Neural crest cell (in vitro differentiated cells): ENCODE measurements at places on chromosomes 2 and 18. TPM values are rescaled to one million over a fixed set of nuclear protein-coding genes. Genes with fewer than 3 reads are reported as not detected.

Gene GULP1
- total RNA-seq: 39.1 and 43.8 TPM in 2 replicates

Gene CACNB4
- total RNA-seq: 6.0 and 6.9 TPM in 2 replicates

Gene FKBP7
- 25.2 and 28.3 TPM in 2 replicates for total RNA-seq

- DNase-seq: no peak
- H3K36me3 ChIP-seq: no peaks in the 10 kb centered on the region
- no peak overlapping the region for H3K4me3 ChIP-seq
Observed at GRCh38 chr2:110140401-110140800, 24.8 kb upstream of the MALL start.

GRCh38 chr18:23136326-23137096 is 1.2 kb downstream of the CABLES1 start:
- DNase-seq: no peak
- H3K4me1 ChIP-seq: peaks cover 19% of the 10 kb centered on the region
- peaks cover 79% of the 10 kb centered on the region for H3K27me3 ChIP-seq
- H3K27ac ChIP-seq: no peak overlapping the region
- no peaks in the 10 kb centered on the region for H3K36me3 ChIP-seq

- H3K36me3 ChIP-seq: peaks cover 6% of the 10 kb centered on the region
- H3K4me3 ChIP-seq: peak overlapping the region; percentile 93
- H3K4me1 ChIP-seq: peaks cover 27% of the 10 kb centered on the region
- peak overlapping the region; percentile 59 for H3K27ac ChIP-seq
- H3K27me3 ChIP-seq: peaks cover 20% of the 10 kb centered on the region
Observed at GRCh38 chr18:2656981-2657512, 1.5 kb downstream of the SMCHD1 start.

DNA sequence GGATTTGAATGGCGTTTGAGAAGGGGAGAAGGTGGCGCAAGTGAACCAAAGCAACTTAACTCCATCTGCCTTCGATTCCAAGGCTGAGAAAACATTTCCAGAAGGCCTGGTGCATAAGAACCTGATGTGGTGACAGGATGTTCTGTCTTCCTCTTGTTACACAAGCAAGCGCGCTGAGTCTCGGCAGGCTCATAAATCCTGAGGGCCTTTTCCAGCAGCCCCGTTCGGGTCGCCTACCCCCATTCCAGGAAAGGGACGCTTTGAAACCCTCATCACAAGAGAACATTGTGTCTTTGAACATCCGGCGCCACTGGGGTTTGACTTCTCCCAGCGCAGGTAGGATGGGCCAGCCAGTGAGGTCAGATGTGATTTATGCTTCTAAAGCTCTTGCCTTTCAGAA is 403.5 kb downstream of the SETBP1 start:
- H3K4me3 ChIP-seq: no peak overlapping the region
- H3K4me1 ChIP-seq: peaks cover 10% of the 10 kb centered on the region
- no peaks in the 10 kb centered on the region for H3K27me3 ChIP-seq
- no peak for DNase-seq

DNA sequence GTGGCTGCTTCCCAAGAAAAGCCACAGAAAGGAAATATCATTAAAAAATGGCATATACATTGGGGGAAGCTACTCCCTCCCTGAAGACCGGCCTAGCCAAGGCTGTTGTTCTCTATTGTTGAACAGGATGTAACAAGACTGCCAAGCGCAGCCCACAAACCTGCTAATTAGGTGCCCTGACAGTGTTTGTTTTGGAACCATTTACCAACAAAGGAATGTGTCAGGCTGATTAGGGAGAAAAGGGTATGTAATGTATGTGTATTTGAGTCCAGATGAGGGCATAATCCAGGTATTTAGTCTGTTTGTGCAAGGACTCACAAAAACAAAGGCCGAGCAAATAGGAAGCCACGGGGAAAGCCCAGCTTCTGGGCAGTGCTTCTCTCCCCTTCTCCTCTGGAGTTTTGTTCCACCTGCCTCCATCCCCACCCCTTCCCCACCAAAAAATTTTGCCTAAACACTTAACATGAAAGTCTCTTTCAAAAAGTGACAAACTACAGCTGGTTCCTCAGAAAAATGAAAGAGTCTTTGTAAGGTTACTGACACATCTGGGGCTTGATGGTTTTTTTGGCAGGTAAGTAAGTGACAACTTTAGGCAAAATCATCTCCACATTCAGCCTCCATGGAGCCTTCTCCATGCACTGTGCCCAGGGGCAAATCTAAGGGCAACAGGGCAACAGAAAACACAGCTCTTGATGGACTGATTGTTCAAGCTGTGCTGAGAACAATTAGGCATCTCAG is 78.3 kb upstream of the FZD5 start:
- no peak overlapping the region for H3K4me3 ChIP-seq
- H3K27ac ChIP-seq: no peak overlapping the region
- peaks cover 20% of the 10 kb centered on the region for H3K4me1 ChIP-seq
- H3K36me3 ChIP-seq: no peaks in the 10 kb centered on the region
- no peaks in the 10 kb centered on the region for H3K27me3 ChIP-seq

DNA sequence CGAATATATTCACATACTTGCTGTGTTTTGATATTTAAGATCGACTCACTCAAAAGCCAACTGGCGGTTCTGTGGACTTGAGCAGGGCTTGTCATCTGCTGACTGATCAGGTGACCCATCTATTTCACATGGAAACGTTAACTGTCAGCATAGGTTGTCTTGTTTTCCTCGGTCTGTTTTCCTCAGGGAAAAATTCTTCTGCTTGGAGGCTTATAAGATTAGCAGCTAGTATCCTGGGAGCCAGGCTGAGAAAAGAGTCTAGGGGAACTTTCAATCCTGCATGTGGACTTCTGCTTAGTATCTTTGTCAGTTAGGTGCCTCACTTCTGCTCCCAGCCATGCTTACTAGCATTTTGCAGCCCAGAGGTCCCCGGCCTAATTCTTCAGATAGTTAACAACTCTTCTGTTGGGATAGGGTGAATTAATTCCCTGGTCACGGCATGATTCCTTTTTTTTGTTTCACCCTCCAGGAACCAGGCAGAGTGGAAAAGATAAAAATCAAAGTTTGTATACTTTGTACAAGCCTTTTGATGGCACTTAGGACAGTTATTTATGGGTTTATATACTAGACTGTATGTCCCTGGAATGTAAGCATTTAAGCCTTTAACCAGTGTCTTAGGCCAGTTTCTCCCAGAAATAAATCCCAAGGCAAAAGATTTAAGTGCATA is 226.0 kb downstream of the GULP1 start:
- DNase-seq: no peak
- H3K4me1 ChIP-seq: no peaks in the 10 kb centered on the region
- H3K27ac ChIP-seq: no peak overlapping the region
- no peak overlapping the region for H3K4me3 ChIP-seq
- H3K27me3 ChIP-seq: no peaks in the 10 kb centered on the region

DNA sequence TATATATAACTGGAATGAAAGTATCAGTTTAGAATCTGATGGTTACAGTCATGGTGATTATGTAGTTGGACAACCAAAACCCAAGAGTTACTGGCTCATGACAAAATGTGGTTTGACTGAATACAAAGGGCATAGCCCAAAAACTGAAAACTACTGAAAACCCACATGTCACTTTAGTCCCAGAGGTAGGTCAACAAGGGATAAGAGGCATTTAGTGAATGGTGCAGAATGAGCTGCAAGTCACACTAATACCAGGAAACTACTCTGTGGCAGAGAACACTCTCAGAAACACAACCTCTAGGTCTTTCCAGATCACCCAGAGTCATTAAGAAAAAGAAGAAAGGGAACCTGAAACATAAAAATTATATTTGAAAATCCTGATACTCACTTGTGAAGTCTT is 154.5 kb downstream of the AGPS start:
- no peak overlapping the region for H3K4me3 ChIP-seq
- no peak overlapping the region for H3K27ac ChIP-seq
- H3K4me1 ChIP-seq: peaks cover 7% of the 10 kb centered on the region
- DNase-seq: no peak
- H3K27me3 ChIP-seq: no peaks in the 10 kb centered on the region

DNA sequence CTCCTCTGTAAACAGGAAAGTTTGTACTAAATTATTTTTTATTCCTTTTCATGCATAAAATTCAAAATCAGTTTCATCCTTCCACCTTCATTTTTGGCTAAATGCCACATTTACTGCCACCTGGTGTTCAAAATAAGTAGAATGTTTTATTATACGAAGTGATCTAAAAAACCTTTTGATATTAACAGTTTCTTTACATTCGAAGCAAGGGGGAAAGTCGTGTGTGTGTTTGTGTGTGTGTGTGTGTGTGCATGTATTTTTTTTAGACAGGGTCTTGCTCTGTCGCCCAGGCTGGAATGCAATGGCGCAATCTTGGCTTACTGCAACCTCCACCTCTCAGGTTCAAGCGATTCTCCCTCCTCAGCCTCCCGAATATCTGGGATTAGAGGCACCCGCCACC is 9.0 kb upstream of the SCN9A start:
- no peak for DNase-seq
- H3K4me1 ChIP-seq: peaks cover 5% of the 10 kb centered on the region
- no peak overlapping the region for H3K27ac ChIP-seq

DNA sequence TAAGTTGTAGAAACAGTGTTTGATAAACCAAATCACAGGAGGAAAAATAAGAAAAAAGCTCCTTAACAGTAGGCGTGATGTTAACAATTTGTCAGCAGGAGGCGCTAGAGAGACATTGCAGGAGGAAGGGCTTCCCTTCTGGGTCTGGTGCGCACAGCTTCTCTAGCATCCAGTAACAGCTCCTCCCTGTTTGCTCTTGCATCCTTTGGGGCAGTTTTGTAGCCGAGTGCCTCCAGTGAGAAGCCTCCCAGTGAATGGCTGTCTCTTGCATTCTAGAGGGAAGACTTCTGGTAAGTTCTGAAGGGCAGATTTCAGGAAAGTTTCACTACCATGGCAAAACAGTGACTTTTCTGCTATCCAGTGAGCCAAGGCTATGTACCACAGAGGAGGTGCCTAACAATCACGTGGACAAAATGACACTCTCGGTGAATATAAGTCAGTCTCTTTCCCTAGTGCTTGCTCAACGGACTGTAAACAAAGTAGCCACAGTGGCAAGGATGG is 9.5 kb upstream of the ZNF396 start:
- no peak overlapping the region for H3K27ac ChIP-seq
- H3K4me3 ChIP-seq: no peak overlapping the region
- H3K36me3 ChIP-seq: no peaks in the 10 kb centered on the region

DNA sequence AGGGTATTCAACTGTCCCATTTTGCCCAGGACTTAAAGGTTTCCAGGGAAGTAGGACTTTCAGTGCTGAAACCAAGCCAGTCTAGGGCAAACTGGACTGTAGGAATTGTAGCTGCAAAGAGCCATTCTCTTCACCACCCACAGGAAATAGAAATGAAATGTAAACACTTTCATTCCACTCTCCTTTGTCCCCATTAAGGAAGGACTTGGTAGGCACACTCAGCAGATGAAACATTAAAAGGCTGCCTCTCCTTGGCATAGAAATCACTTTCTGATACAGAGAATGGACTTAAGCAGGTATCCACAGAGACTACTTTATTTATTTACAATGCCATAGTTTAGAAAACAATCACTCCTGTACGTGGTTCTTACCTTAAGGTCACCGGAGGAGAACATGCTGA is 102.9 kb upstream of the CCDC195 start:
- no peak overlapping the region for H3K4me3 ChIP-seq
- H3K4me1 ChIP-seq: no peaks in the 10 kb centered on the region
- no peak for DNase-seq
- H3K36me3 ChIP-seq: peaks cover 4% of the 10 kb centered on the region
- H3K27ac ChIP-seq: no peak overlapping the region

DNA sequence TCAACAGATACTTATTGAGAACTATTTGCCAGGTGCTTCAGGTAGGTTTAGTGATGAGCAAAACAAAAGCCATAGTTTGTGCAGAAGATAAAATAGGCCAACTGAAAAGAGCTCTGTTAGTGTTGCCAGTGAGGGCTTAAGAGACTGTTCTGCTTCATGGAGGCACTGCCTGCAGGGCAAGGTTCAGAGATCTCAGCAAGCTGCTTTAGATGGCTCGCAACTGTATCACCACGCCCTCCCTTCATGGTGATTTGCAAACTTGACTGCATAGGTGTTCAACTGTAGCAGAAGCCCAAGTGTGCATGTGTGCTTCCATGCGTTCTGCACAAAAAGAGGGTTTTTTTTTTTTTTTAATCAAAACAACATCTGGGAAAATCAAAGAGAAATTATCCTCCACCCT is 84.5 kb downstream of the RAPH1 start:
- H3K27me3 ChIP-seq: no peaks in the 10 kb centered on the region
- no peak overlapping the region for H3K4me3 ChIP-seq
- H3K36me3 ChIP-seq: peaks cover 7% of the 10 kb centered on the region
- no peak overlapping the region for H3K27ac ChIP-seq
- peaks cover 3% of the 10 kb centered on the region for H3K4me1 ChIP-seq
- no peak for DNase-seq

GRCh38 chr2:107412209-107412904 is 414.3 kb upstream of the RGPD4 start:
- no peaks in the 10 kb centered on the region for H3K36me3 ChIP-seq
- no peak overlapping the region for H3K4me3 ChIP-seq
- DNase-seq: no peak
- no peaks in the 10 kb centered on the region for H3K27me3 ChIP-seq
- H3K4me1 ChIP-seq: no peaks in the 10 kb centered on the region

DNA sequence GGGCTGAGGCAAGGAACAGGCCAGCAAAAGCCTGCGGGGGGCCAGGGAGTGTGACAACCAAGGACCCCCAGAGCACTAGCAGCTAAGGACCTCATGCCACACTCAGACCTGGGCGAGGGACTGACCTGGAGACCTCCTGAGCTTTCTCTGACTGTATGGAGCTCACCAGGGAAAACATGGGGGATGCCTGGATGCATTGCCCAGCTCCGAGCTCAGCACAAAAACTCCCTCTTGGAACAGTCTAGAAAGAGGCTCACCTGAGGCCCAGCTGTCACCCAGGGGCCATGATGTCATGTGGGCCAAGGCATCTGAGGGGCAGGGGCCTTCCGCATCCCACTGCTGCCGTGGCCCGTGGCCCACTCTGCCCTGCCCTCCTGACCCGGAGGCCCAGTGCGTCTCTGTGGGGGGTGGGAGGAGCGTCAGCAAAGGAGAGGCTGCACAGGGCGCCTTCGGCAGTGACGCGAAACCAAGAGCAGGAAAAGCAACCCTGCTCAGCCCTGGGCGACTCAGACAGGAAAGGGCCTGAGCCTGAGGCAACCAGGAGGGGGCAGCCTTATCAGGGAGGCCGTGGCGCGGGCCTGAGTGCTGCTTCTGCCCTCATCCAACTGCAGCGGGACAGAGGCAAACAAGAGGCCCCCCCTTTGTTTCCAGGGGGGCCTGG is 57.3 kb upstream of the ALPP start:
- H3K36me3 ChIP-seq: no peaks in the 10 kb centered on the region
- H3K27ac ChIP-seq: no peak overlapping the region
- H3K27me3 ChIP-seq: no peaks in the 10 kb centered on the region
